ENCODE measurements at places on chromosomes 11 and 22.
A peak's percentile ranks its signal among the peaks of the same experiment; 100 is the strongest.

DNA sequence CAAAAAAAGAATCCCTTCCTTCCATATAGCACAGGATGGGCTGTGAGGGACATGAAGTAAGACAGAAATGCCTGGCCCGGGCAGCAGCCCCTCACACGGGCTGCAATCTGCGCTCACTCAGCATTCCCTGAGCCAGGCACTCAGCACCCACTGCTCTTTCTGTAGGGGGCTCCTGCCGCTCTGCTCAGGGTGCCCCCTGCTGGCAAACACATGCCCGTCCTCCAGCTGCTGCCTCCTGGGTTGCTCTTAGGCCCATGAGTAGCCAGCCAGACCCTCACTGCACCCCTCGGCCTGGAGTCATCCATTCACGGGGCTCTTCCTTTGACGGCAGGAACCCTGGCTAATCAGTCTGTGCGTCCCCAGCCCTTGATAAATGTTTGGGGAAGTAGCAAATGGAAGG lies 6.9 kb downstream of the MCAT start:
- DNase-seq, result no peak

GRCh38 chr22:26587991-26588613 lies 1.8 kb downstream of the TPST2 start:
- peak; percentile 83 for DNase-seq

DNA sequence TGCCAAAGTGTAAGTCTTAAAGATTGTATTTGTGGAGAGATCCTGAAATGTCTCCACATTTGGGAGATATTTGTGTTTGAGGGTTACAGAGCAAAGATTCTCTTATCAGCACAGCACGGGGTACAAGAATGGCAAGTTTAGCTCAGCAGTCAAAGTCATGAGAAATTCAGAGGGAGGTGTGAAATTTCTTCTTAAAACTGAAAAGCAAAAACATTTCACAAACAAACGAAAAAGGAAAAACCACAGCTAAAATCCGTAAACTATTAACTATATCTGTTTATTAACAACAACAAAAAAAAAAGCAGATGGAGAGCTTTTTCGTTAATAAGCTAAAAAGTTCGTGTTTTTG lies 40.9 kb upstream of the ETS1 start:
- DNase-seq, result no peak

GRCh38 chr11:88555829-88556202 lies 218.3 kb upstream of the CTSC start:
- no peak for DNase-seq

GRCh38 chr11:9834291-9834690 lies 170.4 kb downstream of the SWAP70 start:
- DNase-seq, result no peak

DNA sequence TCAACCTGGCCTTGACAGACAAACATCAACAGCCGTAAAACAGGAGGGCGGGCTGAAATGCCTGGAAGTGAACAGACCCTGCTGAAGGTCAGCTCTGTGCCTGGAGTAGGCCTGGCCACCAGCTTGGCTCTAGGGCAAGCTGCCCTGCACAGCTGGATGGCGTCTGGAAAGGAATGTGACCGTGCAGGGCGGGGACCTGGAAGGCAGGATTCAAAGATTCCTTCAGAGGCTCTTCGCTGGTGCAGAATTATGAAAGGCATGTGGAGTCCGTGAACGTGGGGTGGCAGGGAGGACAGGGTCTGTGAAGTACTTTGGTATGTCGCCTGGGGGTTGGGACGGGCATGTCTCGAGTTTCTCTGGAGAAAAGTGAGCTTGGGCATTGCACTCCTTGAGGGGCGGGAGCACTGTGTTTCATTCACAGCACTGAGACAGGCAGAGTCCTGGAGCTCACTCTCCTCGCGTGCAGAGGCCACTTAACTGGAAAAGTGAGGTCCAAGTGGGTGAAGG lies 1.5 kb downstream of the EHD1 start:
- no peak for DNase-seq

GRCh38 chr11:73149105-73149504 lies 7.0 kb upstream of the FCHSD2 start:
- no peak for DNase-seq

GRCh38 chr11:76824980-76825725 lies 35.6 kb upstream of the ACER3 start:
- DNase-seq, result no peak

GRCh38 chr11:95283146-95283545 lies 52.1 kb upstream of the SESN3 start:
- no peak for DNase-seq

GRCh38 chr11:5922749-5923426 lies 19.2 kb upstream of the OR56A3 start:
- no peak for DNase-seq

DNA sequence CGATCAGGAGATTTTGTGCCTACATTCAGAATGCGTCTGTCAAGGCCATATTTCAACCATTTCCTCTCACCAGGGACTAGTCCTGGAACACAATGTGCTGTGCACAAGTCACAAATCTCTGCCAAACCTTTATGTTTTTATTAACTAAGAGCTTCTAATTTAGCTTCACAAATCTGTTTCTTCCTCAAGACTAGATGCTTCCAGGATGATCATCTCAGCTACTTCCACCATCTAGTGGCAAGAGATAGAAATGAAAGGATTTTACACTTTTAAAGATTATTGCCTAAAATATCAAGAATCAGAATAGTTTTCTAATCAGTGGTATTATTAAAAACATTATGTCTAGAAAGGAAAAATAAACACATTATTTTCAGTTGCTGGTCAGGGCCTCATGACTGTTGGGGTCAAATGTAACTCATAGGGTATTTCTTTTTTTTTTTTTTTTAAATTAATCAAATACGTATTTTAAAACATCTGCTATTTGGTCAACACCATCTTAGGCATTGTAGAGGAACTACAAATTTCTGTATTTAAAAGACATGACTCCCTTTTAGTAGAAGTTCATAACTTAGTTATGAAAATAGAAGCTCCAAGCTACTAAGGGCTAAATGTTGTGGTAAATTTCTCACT lies 1102.6 kb downstream of the DLG2 start:
- DNase-seq, result peak; percentile 17

- no peak for DNase-seq
These were observed 26.9 kb downstream of the ARFGAP2 start for GRCh38 chr11:47149782-47150181.

- DNase-seq, result peak; percentile 80
These were observed 565 bp downstream of the NUCB2 start for GRCh38 chr11:17277024-17277584.

- no peak for DNase-seq
These were observed 197.6 kb downstream of the KIF18A start for GRCh38 chr11:27910186-27910931.

GRCh38 chr11:13343067-13343466 lies 65.5 kb downstream of the BMAL1 start:
- no peak for DNase-seq

DNA sequence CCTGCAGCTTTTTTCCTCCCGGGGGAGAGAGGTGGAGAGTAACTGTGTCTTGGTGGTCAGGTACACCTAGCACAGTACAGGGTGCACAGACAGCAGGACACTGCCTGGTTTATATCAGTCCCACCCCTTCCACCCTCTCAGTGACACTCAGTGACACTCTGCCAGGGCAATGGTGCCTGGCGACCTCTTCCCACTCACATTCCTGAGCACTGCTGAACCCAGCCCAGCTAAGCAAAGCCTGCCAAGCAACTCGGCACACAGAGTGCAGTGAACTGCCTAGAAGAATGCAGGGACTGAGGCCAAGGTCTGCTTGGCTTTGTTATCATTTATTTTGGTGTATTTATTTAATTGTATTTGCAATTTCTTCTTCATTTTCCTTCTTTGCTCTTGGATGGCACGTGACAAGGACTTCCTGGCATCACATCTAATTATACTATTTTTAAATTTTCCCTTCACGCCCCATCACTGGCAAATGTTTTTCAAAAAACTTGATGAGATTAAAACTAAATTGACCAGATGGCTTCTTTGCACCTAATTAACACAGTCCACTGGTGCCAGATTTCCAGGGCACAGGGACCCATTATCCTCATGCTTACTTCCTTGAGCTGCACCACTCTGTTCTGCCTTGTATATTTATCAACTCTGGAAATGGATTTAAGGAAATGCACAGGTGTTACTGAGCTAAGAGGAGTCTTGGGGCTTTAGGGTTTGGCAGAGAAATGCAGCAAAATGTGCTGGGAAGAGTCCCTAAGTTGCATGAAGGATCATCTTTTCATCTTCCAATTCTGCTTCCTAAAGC lies 205.6 kb downstream of the ADAMTS15 start:
- DNase-seq, result no peak

DNA sequence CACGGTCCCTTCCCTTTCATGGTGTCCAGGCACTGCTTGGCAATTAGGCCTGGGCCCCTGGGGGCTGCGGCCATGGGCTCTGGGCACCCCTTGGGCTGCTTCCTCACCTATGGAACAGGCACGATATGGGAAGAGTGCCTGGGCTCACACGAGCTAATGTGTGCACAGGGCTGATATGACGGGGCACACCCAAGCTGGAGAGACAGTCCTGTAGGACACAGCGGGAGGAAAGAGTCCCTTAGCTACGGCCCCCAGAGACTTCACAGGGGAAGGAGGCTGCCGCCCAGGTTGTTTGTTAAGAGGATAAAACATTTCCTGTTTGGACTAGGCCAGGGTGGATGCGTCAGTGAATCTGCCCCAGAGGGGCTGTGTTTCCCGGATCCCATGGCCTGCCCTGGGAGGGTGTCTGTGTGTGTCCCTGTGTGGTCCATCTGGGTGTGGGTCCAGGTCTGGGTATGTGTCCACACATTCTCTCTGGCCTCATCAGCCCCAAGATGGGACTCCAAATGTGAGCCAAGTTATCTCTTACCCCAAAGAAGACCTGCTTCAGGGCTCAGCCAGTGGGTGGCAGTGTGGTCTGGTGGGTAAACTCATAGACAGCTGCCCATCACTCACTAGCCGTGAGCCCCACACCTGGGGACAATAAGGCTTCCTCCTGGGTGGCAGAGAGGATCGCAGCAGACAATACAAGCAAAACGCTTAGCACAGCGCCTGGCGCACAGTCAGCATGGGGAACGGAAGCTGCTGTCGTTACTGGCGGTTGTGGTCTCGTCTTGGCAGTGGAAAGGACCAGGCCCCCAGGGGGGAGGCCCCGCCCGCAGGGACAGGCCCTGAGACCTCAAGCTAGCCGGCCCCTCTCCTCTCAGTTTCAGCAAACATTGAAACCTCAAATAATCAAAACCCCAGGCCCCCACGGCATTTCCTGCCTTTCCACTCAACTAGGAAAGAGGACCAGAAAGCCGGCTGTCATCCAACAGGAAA lies 3.2 kb upstream of the EMID1 start:
- peak; percentile 91 for DNase-seq

DNA sequence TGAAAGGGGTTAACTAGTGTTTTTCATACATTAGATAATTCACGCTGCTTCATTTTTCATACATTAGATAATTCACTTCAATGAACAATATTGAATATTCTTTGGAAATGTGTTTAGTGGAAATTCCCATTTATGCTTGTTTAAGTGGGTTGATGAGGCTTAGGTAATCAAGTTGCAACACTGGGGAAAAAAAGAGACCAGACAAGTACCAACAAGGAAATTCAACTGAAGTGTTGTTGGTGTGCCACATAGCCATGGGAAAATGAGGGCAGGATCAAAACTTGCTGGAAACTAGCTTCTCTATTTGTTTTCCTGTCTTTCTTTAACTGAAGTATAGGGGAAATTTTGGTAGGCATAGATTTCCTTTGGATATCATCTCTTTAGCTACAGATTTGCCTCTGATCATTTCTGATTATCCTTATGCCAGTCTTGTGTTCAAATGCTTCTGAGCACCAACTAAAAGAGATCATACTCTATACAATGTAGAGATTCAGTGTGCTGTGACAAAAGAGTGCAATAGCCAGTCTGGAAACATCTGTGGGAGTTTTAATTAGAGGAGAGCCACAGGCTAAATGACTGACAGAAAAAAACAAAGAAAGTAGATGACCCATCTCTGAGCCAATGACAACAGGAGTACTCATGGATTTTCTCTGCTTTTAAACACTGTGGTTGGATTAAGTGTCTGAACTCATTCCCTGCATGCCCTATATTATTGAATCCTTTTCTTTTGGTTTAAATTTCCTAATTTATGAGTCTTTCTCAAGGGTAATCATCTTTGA lies 67.6 kb upstream of the CTSC start:
- no peak for DNase-seq

- DNase-seq, result no peak
These were observed 85.7 kb downstream of the AMOTL1 start for GRCh38 chr11:94853836-94854235.

DNA sequence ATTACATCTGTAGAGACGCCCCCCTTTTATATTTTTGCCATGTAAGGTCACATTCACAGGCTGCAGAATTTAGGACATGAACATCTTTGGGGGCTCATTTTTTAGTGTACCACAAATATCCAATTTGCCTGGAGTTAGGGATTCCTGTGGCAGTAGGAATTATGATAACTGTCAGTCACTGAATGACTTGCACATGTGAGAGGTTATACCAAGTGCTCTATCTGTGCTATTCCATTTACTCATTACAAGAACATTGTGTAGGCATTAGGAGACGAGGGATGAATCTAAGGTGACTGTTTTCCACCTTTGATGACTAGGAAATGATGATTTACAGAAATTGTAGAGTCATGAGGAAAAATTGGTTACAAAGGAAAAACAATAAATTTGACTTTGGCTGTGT lies 79.3 kb downstream of the LIF start:
- DNase-seq, result no peak

DNA sequence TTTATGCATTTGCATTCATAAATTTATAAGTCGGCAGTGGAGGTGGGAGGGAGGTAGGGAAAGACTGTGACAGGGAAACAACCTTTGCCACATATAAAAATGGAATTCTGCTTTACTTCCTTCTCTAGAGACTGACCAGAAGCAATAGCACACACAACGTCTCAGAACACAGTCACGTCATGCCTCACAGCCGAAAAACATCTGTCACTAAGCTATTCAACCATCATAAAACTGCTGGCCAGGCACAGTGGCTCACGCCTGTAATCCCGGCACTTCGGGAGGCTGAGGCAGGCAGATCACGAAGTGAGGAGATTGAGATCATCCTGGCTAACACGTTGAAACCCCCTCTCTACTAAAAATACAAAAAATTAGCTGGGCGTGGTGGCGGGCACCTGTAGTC lies 101.0 kb upstream of the CHRM4 start:
- DNase-seq, result no peak

GRCh38 chr11:16923987-16924386 lies 90.2 kb downstream of the PLEKHA7 start:
- no peak for DNase-seq

DNA sequence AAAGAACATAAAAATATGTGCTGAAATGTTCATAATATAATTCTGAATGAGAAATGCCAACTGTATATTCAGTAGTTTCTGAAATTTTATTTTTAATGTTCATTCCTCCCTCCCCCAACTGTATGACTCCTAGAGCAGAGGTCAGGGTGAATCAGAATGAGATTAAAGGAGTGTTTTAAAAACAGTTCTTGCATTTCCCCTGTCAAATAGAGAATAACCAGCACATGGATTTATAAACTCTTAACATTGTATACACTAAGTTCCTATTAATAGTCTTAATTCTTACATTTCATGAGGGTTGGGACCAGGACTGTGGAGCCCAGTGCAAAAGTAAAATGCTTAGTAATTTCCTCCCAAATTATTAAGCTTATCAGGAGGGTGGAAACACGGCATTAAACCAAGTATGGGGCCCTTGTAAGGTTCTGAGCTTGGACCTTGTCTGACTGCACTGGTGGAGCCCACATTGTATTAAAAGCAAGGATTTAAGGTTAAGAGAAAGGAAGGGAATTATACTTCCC lies 474.6 kb upstream of the RAG2 start:
- no peak for DNase-seq

- no peak for DNase-seq
These were observed 132.3 kb upstream of the ZBED5 start for GRCh38 chr11:10990160-10990559.

Measured in AML-193 (cell line).